ENCODE measurements at places on chromosomes 1 and 21. TPM values are rescaled to one million over a fixed set of nuclear protein-coding genes. Genes with fewer than 3 reads are reported as not detected.

ZNF124 gene
- total RNA-seq: 21.7 TPM

- DNase-seq: no peak
- no peaks in the 10 kb centered on the region for H3K36me3 ChIP-seq
- no peak overlapping the region for H3K27ac ChIP-seq
- no peak overlapping the region for H3K4me3 ChIP-seq
- no peaks in the 10 kb centered on the region for H3K4me1 ChIP-seq
These were observed 94.6 kb upstream of the RALGPS2 start for GRCh38 chr1:178630417-178630816.

DNA sequence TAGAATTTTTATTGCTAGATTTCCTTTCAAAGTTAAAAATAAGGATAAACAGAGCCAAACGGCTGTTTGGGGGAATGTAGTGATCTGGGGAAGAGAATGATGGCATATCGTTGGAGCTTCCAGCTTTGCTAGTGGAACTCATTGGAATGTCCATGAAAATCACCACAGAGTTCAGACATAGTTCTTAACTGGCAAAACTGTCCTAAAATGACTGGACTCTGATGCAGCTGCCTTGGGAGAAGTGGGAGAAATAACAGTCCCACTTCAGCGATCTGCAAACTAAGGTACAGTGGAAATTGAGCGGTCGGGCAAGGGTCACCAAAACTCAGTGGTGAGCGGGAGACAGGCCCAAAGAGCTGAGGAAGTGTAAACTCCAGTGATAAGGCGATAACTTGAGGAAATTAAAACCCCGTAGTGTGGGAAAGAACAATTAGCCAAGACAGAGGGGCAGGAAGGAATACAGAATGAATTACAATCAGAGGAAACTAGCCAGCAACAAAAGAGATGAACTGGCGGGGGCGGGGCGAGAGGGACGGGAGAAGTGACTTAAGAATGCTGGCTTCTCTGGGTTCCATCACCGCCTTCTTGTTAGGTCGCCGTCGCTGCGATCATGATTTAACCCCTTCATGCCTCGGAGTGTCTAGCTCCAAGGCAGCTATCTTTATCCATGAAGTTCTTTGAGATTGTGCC is 89.8 kb upstream of the ARHGAP29 start:
- no peaks in the 10 kb centered on the region for H3K36me3 ChIP-seq
- H3K27me3 ChIP-seq: no peaks in the 10 kb centered on the region
- no peaks in the 10 kb centered on the region for H3K4me1 ChIP-seq
- peak; percentile 54 for DNase-seq

GRCh38 chr21:43767984-43768867 is 7.9 kb downstream of the CSTB start:
- no peaks in the 10 kb centered on the region for H3K36me3 ChIP-seq
- H3K27ac ChIP-seq: no peak overlapping the region
- DNase-seq: peak; percentile 84
- no peaks in the 10 kb centered on the region for H3K27me3 ChIP-seq

- no peak overlapping the region for H3K27ac ChIP-seq
- no peak overlapping the region for H3K4me3 ChIP-seq
- no peaks in the 10 kb centered on the region for H3K36me3 ChIP-seq
- H3K4me1 ChIP-seq: no peaks in the 10 kb centered on the region
- no peaks in the 10 kb centered on the region for H3K27me3 ChIP-seq
These were observed 16.6 kb upstream of the CLCA4 start for GRCh38 chr1:86530211-86530845.

ITLN2 gene
- total RNA-seq: not detected

DNA sequence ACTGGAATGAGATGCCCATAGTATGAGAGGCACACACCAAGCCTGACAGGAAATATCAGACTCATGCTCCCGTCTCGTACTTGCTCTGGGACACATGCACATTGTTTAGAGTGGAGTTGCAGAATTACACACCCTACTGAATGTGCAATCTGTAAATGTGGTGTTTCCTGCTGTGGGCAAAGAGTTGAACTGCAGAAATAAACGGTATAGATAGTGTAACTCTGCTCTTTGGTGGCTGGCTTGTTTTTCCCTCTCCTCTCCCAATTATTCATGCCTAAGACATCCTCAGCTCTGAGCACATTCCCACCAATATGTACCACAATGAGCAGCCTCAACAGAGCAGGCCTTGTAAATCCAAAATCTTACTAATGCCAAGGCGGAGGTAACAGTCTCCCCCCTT is 90.1 kb upstream of the DIRAS3 start:
- H3K36me3 ChIP-seq: no peaks in the 10 kb centered on the region
- no peak for DNase-seq
- no peak overlapping the region for H3K27ac ChIP-seq
- H3K4me3 ChIP-seq: no peak overlapping the region
- H3K27me3 ChIP-seq: no peaks in the 10 kb centered on the region

C1orf87 gene
- total RNA-seq: not detected

RAB42 gene
- total RNA-seq: 2.9 TPM

GRCh38 chr1:7511381-7511780 is 259.7 kb upstream of the VAMP3 start:
- DNase-seq: no peak
- H3K27ac ChIP-seq: no peak overlapping the region
- no peaks in the 10 kb centered on the region for H3K36me3 ChIP-seq
- H3K27me3 ChIP-seq: no peaks in the 10 kb centered on the region
- H3K4me3 ChIP-seq: no peak overlapping the region

FNDC10 gene
- 31.5 TPM for total RNA-seq

GRCh38 chr1:167720965-167721616 is 691 bp upstream of the MPZL1 start:
- H3K4me3 ChIP-seq: no peak overlapping the region
- H3K4me1 ChIP-seq: peaks cover 40% of the 10 kb centered on the region
- H3K27ac ChIP-seq: peak overlapping the region; percentile 88

DNA sequence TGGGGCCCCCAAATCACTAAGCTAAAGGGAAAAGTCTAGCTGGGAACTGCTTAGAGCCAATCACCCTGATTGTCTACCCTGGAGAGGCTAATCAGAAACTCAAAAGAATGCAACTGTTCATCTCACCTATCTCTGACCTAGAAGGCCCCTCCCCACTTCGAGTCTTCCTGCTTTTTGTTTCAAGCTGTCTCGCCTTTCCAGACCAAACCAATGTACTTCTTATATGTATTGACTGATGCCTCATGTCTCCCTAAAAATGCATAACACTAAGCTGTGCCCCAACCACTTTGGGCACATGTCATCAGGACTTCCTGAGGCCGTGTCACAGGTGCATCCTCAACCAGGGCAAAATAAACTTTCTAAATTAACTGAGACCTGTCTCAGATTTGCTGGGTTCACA is 209.5 kb downstream of the APP start:
- H3K36me3 ChIP-seq: no peaks in the 10 kb centered on the region
- H3K27me3 ChIP-seq: no peaks in the 10 kb centered on the region
- no peak overlapping the region for H3K4me3 ChIP-seq
- no peak overlapping the region for H3K27ac ChIP-seq
- H3K4me1 ChIP-seq: peaks cover 33% of the 10 kb centered on the region
- no peak for DNase-seq

PTGS2 gene
- 10.7 TPM for total RNA-seq

GRCh38 chr1:28326984-28327383 is 1.9 kb upstream of the MED18 start:
- peaks cover 3% of the 10 kb centered on the region for H3K4me1 ChIP-seq
- H3K27me3 ChIP-seq: no peaks in the 10 kb centered on the region
- no peak for DNase-seq
- no peak overlapping the region for H3K27ac ChIP-seq
- H3K4me3 ChIP-seq: no peak overlapping the region
- H3K36me3 ChIP-seq: no peaks in the 10 kb centered on the region

DNA sequence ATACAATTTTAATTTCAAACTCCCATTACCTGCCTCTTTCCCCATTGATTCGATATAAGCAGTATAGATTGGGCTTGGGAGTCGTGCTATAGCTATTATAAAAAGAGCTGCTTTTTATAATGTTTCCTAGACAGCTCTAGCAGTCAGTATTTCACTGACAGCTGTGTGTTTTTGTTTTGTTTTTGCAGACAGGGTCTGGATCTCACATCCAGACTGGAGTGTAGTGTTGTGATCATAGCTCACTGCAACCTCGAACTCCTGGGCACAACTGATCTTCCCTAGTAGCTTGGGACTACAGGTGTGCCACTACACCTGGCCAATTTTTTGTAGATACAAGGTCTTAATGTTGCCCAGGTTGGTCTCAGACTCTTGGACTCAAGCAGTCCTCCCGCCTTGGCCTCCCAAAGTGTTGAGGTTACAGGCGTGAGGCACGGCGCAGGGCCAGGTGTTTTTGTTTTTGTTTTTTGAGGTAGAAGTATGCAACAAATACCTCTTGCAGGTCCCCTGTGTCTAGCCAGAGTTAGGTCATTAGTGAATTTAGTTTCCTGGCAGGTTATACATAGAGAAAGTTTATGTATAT is 1.7 kb downstream of the NASP start:
- H3K36me3 ChIP-seq: no peaks in the 10 kb centered on the region
- no peaks in the 10 kb centered on the region for H3K27me3 ChIP-seq

- no peak overlapping the region for H3K4me3 ChIP-seq
- peaks cover 25% of the 10 kb centered on the region for H3K36me3 ChIP-seq
- no peaks in the 10 kb centered on the region for H3K4me1 ChIP-seq
- H3K27ac ChIP-seq: no peak overlapping the region
- peak; percentile 82 for DNase-seq
- H3K27me3 ChIP-seq: no peaks in the 10 kb centered on the region
These were observed 20.8 kb upstream of the SDC3 start for GRCh38 chr1:30929135-30929889.

FAM167B gene
- total RNA-seq: 26.0 TPM

DNA sequence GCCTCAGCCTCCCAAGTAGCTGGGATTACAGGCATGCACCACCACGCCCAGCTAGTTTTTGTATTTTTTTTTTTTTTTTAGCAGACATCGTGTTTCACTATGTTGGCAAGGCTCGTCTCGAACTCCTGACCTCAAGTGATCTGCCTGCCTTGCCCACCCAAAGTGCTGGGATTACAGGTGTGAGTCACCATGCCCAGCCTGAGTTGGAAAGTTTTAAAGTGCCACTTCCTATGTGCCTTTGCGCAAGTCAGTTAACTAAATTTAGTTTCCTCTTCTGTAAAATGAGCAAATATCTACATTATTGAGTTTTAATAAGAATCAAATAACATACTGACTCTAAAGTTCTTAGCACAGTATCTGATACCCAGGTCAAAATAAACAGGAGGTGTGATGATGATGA is 12.4 kb downstream of the SLC19A2 start:
- no peaks in the 10 kb centered on the region for H3K27me3 ChIP-seq
- no peak overlapping the region for H3K27ac ChIP-seq
- no peaks in the 10 kb centered on the region for H3K4me1 ChIP-seq
- peaks cover 5% of the 10 kb centered on the region for H3K36me3 ChIP-seq

DNA sequence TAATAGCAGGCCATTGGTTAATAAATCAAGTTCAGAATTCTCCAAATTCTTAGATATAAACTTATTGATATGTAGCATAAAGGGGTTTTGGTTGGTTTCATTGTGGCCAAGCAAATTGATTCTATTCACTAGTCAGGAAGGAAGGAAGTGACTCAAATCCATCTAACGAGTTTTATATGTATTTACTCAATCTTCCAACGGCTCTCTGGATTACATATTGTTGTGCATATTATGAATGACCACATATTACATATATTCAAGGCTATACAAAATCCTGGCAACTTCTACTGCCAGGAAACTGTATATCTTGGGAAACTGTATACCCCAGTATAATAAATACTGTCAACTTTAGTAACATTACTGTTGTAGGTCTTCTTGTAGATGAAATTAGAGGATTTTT is 20.1 kb upstream of the PDE4B start:
- H3K4me1 ChIP-seq: no peaks in the 10 kb centered on the region
- DNase-seq: no peak
- no peak overlapping the region for H3K4me3 ChIP-seq
- no peak overlapping the region for H3K27ac ChIP-seq

DNA sequence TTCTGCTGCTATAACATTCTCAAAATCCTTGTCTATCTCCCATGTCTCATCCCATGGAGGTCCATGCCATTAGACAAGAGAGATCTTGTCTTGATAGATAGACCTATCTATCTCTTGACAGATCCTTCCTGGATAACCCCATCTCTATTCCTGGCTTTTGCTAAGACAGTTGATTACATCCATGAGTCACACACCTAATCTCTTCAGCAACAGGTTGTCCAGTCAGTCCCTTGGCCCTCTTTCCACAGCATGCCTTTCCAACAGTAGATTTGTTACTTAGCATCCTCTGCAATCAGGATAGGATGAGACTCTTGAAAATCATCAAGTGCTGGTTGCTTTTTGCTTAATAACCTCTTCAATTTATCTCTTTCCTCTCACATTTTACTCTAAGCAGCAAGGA is 46.6 kb downstream of the TRMT1L start:
- H3K4me3 ChIP-seq: no peak overlapping the region
- H3K27ac ChIP-seq: no peak overlapping the region
- no peaks in the 10 kb centered on the region for H3K4me1 ChIP-seq
- no peak for DNase-seq
- H3K27me3 ChIP-seq: no peaks in the 10 kb centered on the region
- no peaks in the 10 kb centered on the region for H3K36me3 ChIP-seq

GRCh38 chr1:211327346-211327921 is 801 bp downstream of the TRAF5 start:
- H3K27me3 ChIP-seq: no peaks in the 10 kb centered on the region
- peaks cover 29% of the 10 kb centered on the region for H3K4me1 ChIP-seq
- DNase-seq: peak; percentile 39
- H3K4me3 ChIP-seq: peak overlapping the region; percentile 95

DNA sequence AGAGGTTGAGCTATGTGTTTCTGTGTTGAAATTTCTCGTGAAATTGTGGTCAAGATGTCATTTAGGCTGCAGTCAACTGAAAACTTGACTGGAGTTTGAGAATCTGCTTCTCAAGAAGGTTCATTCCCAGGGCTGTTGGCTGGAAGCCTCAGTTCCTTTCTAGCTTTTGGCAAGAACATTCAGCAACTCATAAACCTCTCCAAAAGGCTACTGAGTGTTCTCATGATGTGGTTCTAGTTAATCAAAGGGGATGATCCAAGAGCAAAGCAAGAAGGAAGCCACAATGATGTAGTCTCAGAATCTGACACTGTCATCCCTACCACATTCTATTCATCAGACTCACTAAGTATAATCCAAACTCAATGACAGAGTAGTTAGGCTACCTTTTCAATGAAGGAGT is 66.6 kb downstream of the SPATA6 start:
- no peaks in the 10 kb centered on the region for H3K27me3 ChIP-seq
- DNase-seq: no peak
- no peak overlapping the region for H3K27ac ChIP-seq
- no peaks in the 10 kb centered on the region for H3K36me3 ChIP-seq

- no peak overlapping the region for H3K4me3 ChIP-seq
- no peaks in the 10 kb centered on the region for H3K27me3 ChIP-seq
- DNase-seq: no peak
- H3K27ac ChIP-seq: no peak overlapping the region
These were observed 157.6 kb upstream of the LMO4 start for GRCh38 chr1:87170931-87171598.

GRCh38 chr1:1092894-1093609 is 18.9 kb upstream of the RNF223 start:
- no peak overlapping the region for H3K4me3 ChIP-seq
- DNase-seq: peak; percentile 5
- H3K27me3 ChIP-seq: no peaks in the 10 kb centered on the region
- H3K4me1 ChIP-seq: no peaks in the 10 kb centered on the region
- no peak overlapping the region for H3K27ac ChIP-seq

SPRR3 gene
- not detected for total RNA-seq
